HT-29 (cell line): ENCODE measurements at places on chromosomes 16 and 17.
A peak's percentile ranks its signal among the peaks of the same experiment; 100 is the strongest.

- DNase-seq: no peak
Measured at GRCh38 chr16:87246269-87247065, 70.7 kb downstream of the C16orf95 start.

DNA sequence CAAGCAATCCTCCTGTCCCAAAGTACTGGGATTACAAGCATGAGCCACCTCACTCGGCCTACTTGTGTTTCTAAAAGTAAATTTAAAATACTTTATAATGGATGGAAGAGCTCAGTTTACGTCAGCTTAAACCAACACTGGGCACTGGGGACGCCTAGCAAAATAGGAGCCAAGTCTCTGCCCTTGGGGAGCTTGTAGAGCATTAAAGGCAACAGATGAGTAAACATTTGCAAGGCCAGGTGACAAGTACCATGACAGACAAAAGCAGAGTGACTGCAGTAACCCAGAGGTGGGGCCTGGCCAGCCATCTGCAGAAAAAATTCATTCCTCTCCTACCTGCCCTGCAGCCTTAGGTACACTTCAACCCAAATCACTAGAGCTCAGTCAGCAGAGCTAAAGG lies 12.1 kb upstream of the NLK start:
- no peak for DNase-seq

DNA sequence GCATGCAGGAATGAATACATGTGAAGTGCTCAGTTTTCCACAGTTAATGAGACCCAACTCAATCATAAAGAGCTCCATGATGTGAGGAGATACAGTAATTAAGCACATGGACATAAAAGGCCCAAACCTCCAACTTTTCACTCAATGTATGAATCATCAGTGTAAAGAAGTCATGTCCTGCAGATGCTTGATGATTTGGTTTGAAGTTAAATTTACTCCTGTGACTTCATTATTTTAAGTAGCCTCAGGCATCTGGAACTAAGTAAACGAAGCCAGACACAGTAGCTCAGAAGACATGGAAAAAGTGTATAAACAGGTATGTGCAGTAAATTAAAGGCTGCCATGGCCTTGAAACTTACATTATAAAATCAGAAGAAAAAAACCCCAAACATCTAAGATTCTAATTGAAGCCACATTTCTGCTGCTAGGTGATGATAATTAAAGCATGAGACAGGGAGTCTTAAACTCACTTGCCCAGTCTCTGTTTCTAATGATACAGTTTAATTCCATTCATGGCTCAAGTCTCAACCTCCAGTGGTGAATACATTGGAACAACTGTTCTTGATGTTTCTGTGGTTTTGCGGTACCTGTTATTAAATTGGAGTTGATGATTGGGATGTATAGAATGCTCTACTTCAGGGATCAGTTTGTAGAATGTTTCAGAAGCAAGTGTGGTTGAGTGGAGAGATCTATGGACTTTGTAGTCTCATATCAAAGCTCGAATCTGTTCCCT lies 28.9 kb upstream of the CCL2 start:
- no peak for DNase-seq

- no peak for DNase-seq
Measured at GRCh38 chr16:70720425-70721201, 34.8 kb upstream of the MTSS2 start.

GRCh38 chr16:67150833-67151396 lies at the start of gene B3GNT9:
Gene B3GNT9, minus strand, starts transcription at chr16:67150998. Its CDS starts 513 bp downstream, at chr16:67150485.
- peak; percentile 77 for DNase-seq

DNA sequence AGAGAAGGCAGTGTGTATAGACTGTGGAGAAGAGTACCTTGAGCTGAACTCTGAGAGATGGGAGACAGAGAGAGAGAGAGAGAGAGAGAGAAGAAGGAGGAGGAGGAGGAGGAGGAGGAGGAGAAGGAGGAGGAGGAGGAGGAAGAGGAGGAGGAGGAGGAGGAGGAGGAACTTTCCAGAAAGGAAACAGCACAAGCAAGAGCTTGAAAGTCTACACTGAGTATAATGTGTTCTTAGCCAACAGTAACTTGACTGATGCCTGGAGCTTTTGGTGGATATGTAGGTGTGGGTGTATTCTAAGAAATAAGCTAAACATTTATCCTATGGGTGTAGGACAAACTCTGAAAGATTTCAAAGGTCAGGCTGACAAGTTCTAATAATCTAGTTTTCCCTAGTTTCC lies 116.4 kb downstream of the SNX11 start:
- DNase-seq: no peak

DNA sequence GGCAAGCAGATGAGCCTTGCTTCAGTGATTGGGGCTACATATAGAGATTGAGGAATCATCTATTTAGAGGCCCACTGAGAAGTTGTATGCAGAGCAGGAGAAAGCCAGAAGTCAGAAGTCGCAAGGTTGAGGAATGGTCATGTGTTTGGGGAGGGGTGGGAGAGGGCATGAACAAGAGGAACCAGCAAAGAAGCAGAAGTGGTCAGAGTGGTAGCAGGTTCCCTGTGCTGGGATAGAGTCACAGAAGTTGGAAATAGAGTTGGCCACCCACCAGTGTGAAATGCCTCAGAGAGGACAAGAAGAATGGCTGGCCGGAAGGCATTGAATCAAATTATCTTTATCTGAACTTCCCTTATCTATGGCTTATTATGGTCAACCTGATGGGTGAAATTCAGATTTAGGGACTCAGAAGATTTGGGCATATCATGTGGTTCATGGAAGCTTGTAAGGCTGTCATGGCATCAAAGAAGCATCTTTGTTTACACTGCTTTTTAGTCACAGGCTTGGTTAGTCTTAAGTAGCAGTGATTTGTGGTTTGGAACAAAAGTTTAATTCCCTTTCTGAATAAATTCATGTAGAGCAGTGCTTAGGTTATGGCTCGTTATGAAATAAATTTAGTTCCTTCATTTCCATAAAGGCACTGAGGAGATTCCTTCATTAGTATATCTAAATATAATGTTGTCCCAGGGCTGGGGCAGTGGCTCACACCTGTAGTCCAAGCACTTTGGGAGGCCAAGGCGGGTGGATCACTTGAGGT lies 19.7 kb downstream of the MAP3K3 start:
- DNase-seq: no peak
